Cerebellar nuclear complex (tissue), 1 donor: ENCODE measurements at places on chromosomes 1 and 21.

- no peak for DNase-seq
Measured at GRCh38 chr1:225813214-225813964, 3.5 kb downstream of the EPHX1 start.

DNA sequence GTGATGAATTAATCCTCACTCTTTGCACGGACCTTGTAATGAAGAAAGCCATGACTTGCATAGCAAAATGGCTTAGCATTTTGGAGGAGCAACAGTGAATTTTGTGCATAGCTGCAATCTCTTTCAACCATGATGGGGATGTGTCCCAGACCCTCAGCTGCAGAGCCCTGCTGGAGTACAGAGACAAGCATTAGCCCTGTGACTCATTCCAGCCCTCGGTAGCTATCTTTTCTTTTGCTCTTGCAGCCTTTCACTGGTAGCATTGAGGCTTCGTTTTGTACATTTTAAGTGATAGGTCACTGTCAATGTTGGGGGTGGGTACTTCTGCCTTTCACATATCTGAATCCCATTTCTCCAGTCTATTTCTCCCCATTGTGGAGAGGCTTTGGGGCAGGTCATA lies 58.4 kb downstream of the SLC35F3 start:
- DNase-seq: no peak

DNA sequence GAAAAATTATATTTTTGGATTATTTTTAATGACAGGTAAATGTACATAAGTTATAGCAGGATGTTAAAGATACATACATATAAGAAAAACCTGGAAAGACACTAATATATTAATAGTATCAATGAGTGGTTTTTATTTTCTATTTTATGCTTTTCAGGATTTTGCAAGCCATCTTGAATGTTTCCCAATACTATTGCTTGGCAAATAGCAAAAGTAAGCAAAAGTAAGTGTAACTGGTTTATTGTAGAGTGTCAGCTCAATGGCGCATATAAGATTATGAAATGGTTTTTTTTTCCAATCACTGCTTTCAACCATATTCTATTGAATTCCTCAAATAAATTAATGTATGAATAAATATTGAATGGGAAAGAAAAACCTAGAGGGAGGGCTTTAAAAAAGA lies 36.4 kb downstream of the ZNF684 start:
- no peak for DNase-seq

GRCh38 chr1:85626818-85627217 lies 46.3 kb downstream of the CCN1 start:
- DNase-seq: no peak

- DNase-seq: no peak
Measured at GRCh38 chr1:65395887-65396612, 24.4 kb upstream of the LEPR start.

DNA sequence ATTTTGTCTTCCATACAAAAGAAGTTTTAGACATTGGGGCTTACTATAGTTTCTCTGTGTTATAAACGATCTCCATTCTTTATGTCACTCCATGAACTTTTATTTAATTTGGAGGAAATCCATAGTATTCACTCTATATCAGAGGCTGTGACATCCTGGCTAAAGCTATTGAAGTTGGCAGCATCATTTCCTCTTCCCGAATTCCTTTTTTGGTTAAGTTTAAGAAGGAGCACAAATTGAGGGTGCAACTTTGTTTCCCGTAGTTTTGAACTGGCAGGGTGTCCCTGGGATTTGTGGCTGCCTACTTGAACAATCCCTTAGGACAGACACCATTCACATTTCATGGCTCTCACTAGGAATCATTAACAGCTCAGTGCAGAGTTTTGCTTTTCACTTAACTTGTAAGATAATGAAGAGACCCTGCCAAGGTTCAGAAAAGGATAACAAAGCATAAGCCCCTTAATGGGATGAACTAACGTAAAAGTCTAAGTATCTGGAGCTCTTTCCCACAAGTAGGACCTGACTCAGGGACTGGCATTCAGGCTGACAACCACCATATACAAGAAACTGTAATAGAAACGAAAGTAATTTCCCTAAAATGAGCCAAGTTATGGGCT lies 13.9 kb downstream of the S1PR1 start:
- DNase-seq: no peak

GRCh38 chr21:33821503-33822322 lies 93.9 kb downstream of the ATP5PO start:
- DNase-seq: no peak

DNA sequence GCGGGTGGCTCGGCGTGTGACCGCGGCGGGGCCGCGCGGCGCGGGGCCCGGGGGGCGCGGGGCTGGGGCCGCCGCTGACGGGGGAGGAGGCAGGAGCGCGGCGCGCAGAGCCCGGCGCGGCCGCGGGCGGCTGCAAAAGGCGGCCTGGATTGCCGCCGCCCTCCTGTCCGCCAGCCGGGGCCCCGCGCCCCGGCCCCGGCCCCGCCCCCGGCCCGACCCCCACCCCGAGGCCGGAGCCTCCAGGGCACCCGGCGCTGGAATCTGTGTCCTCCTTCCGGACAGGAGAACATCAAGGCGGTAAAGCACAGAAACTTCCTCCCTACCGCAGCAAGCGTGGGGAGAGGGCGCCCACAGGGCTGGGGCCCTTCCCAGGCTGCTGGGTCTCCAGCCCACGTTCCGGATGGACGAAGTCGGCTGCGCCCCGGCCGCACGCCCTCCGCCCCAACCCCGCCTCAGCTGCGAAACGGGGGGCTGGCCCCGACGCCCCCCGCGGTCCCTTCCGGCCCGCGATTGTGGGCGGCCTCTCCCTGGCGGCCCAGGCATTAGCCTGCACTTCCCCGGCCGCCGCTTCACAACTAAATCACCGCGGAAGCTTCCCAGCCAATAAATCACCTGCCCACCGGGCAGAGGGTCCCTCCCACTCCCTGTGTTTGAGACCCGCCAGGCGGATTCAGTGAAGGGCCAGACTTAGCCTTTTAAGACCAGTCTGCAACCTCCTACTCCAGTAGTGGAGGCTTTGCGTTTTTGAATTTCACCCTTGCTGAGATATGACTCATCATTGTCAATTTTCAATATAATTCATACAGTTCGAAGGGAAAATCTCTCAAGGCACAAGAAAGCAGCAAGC lies 106.0 kb downstream of the SLC45A1 start:
- no peak for DNase-seq

- DNase-seq: no peak
Measured at GRCh38 chr1:80994934-80995333, 805.8 kb upstream of the ADGRL2 start.

DNA sequence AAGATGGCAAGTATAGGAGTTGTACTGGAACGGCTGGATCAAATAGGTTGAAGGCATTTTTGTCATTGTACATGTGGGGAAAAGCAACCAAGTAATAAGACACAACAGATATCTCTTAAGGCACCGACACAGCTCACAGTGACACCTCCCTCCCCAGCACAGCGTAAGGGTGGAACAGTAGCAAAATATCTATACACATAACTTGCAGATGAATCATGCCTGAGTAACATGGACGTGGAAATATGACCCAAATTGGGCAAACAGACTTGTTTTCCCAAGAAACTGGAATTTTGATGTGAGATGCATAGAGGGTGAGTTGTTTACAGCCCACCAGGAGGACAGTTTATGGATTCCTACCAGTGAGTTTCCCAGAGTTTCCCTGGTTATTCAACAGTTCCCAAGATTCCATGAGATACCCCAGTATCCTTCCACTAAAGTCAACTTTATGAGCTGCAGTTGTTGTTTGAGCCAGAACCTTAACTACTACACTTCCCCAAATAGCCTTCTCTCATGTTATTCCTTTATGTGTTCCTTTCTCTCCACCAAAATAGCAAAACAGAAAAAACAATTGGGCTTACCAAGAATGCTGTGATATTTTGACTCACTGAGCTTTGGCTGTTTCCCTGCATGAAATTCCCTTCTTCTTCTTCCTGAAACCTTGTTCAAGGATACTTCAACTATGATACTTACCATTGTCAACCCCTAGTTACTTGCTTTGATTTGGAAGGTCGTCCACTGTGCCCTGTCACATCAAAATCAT lies 7.1 kb upstream of the DR1 start:
- no peak for DNase-seq

DNA sequence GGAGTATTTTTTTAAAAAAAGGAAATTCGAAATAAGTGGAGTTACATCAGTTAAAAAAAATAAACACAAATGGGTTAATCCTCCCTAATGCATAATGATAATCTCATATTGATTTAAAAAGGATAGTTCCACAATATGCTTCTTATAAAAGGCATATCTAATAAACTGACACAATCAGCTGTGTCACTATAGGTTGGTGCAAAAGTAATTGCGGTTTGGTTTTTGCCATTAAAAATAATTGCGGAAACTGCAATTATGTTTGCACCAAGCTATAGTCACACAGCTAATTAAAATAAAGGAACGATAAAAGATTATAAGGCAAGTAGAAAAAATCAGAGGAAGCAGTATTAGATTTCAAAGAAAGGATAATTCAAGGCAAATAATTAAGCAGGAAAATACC lies 21.0 kb upstream of the IFI44L start:
- no peak for DNase-seq

GRCh38 chr1:18949686-18950400 lies 6.6 kb downstream of the IFFO2 start:
- DNase-seq: peak; percentile 30

GRCh38 chr1:32536117-32536516 lies 3.1 kb upstream of the ZBTB8A start:
- DNase-seq: no peak

DNA sequence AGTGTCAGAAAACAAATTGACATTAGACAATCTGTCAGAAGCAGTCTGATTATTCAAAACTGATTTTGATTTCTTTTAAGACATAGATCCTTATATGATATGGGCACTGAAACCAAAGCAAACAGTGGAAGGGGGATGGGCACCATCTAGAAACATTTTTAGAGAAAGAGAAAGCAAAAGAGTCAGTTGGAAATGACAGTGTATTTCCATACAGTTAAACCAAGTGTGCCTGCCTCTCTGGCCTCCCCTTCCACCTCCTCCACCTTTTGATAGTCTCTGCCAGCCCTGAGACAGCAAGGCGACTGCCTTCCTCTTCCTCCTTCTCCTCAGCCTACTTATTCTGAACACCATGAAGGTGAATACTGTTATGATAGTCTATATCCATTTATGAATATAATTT lies 949.7 kb downstream of the AMY1C start:
- DNase-seq: no peak

GRCh38 chr21:45330075-45330781 lies 42.5 kb upstream of the POFUT2 start:
- DNase-seq: no peak

- DNase-seq: no peak
Measured at GRCh38 chr1:92951141-92951582, 10.1 kb downstream of the DIPK1A start.

GRCh38 chr1:3003941-3004270 lies 17.4 kb upstream of the ACTRT2 start:
- no peak for DNase-seq

- no peak for DNase-seq
Measured at GRCh38 chr1:156682166-156682890, 5.1 kb upstream of the NES start.

GRCh38 chr1:229093609-229094336 lies 177.1 kb upstream of the RAB4A start:
- DNase-seq: no peak

DNA sequence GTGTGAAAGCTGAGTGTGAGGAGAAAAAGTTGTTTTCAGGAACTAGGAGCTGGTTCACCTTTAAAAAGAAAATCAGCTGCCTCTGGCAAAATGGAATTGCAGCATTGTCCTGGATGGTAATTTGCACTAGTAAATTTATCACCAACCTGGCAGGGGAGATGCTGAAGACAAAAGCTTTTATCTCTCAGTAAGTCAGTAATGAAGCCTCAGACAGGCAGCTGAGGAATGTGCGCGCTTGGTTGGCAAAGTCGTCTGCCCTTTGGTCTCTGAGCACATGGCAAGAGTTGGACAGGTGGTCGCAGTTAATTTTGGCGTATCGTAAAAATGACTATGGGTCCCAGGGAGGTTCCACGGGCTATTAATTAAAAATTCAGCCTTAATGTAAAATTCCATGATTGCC lies 131.9 kb downstream of the BACH1 start:
- DNase-seq: no peak

GRCh38 chr1:35454176-35454575 lies 103.0 kb downstream of the KIAA0319L start:
- DNase-seq: no peak

GRCh38 chr1:175875556-175875955 lies 132.2 kb upstream of the TNR start:
- no peak for DNase-seq

- no peak for DNase-seq
Measured at GRCh38 chr1:5340560-5341130, 651.6 kb downstream of the NPHP4 start.

DNA sequence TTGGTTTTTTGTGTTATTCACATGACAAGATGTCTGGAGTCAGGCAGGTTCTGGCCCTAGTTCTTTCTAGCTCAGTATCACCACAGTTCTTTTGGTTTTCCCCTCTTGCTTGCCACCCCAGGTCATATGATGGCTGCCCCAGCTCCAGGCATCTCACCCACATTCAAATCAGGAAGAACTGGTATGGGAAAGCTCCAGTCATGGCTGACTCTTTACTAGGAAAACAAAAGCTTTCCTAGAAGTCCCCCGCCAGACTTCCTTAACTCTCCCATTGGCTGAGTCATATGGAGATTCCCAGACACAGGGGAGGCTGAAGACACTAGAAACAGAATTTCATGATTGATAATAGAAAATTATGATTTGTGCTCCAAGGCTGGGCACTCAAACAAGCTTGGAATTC lies 22.1 kb upstream of the EYA3 start:
- DNase-seq: no peak

DNA sequence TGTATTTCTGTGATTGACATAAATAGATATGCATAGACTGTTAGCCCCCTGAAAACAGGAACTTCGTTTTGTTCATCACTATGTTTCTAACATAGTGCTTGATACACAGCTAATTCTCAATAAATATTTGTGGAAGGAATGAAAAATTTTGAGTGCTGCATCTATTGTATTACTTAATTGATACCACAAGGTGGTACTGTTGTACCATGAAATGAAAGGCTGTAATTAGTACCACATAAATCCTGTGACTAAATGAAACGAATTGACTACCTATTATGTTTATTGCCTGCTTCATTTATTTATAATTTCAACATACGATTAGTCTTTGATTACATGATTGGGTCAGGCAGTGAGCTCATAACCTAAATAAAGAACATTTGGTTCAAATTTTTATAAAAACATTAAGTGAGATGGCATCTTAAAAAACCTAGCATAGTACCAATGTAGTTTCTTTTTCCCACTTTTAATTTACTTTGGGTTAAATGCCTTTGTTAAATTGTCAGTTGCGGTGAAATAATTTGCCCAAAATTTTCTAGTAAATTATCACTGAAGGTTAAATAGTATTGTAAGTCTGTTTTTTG lies 15.0 kb upstream of the TGFB2 start:
- no peak for DNase-seq

DNA sequence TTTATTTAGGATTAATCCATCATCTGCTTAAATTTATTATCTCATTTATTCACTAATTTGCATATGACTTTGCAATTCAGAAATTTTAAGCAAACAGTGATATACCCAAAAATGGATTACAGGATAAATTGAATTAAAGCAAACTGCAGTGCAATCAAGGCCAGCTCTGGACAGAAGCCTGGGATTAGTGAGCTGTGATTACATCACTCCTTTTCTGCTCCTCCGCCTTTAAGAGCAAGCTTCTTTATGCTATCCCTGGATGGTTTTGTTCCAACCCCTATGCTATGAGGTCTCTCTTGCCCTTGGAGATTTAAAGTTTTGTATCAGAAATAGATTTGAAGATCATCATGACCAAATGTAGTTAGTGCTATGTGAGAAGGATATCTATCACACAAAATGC lies 32.6 kb downstream of the GPR52 start:
- no peak for DNase-seq
